ENCODE measurements at places on chromosomes 12 and 14.

DNA sequence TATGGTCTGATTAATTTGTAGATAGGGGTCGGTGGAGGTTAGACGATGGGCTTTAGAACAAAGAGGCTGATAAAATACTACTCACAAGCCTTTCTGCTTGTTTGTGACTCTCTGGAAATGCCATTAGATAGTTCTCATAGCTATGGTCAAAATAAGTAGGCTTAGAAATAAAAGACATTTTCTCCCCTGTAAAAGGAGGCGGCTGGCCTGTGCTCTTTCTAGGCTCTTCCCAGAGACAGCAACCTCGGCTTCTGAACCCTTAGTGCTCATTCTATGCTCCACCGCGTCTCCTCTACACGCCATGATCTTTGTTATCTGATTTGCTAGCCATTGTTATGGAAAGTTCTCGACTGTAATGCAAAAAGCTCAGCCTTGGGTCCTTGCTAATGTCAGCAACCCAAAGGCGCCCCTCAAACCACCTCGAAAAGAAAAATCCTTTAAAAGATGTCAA, 64.5 kb downstream of the CRADD start:
- no peak for DNase-seq

DNA sequence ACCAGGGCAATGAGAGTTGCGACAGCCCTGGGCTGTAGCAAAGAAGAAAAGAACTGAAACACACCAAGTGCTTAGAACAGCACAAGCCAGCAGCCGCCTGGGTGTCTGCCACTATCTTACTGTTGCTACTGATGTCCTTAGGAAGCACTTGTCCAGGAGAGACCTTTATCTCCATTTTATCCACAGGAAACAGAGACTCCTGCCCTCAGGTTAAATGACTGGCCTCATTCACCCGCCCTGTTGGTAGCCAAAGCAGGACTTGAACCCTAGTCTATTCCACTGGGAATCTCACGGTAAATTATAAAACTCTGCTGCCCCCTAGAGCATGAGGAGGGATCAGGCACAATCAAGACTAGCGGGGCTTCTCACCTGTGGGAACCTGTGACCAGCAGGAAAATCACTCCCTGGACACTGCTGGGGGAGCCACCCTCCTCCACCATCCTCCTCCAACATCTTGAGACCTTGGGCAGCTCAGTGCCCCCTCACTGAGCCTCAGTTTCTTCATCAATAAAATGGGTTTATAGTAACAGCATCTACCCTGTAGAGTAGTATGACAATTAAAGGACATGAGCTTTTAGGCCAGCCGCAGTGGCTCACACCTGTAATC, 20.5 kb upstream of the TESC start:
- no peak for DNase-seq

DNA sequence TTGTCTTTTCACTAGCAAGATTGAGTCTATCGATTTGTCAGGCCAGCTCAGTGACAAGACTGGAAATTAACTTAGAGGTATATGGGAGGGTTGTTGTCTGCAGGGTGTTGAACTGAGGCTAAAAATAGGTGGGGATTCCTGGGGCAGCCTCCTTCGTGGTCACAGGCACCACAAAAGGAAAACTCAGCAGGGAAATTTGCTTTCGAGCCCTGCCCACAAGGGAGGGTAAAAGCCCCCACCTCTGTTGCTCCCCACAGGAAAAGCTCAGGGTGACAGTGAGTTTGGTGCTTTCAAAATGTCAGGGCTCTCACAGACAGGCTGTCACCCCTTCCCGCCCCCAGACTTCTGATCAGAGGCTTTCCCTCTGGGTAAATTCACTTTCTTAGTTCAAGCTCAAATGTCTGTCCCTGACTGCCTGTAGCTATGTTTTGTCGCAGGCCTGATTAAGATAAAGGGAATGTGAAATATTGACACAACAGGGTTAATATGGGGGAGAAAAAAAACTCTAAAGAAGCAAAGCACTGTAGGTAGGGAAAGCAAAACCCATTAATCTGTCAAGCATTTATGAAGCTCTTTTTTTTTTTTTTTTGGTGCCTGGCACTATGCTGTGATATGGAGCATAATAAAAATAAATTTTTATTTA, 11.7 kb upstream of the NFKBIA start:
- no peak for DNase-seq

- DNase-seq = no peak
Measured at GRCh38 chr14:71918955-71919354, 13.3 kb upstream of the RGS6 start.

DNA sequence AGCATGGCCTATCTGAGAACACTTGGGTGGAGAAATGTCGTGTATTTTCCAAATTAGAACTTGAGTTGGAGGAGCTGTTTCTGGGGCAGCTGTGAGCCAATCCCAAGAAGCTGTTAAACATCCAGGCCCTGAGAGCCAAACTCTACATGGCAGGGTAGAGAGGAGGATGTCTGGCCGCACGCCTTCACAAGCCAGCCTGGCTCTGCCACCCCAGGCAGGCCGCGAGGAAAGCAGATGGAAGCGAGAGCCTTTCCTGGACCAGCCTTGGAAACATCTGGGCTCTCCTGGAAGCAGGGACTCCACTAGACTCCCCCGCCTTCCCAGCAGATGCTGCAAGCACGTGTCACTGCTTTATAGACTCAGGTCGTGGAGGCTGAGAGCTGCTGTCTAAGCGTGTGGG, 312.8 kb upstream of the FKBP4 start:
- DNase-seq = no peak

DNA sequence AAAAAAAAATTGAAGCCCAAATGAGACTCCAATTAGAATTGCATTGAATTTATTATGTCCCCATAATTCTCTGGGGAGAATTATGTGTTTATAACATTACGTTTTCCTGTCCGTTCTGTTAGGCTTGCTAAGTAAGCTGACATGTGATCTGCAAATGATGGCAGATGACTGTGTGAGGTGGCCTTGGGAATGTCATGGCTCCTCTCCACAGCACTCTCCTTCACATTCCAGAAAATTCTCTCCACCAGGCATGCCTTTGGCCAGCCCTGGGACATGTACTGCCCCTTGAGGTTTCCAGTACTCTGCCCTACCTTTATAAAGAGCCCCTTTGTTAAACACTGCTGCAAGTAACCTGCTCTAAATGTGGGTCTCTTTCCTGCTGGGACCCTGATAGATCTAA, 28.3 kb upstream of the INF2 start:
- no peak for DNase-seq

- DNase-seq = no peak
Measured at GRCh38 chr14:38789805-38790204, 313.2 kb downstream of the SEC23A start.

DNA sequence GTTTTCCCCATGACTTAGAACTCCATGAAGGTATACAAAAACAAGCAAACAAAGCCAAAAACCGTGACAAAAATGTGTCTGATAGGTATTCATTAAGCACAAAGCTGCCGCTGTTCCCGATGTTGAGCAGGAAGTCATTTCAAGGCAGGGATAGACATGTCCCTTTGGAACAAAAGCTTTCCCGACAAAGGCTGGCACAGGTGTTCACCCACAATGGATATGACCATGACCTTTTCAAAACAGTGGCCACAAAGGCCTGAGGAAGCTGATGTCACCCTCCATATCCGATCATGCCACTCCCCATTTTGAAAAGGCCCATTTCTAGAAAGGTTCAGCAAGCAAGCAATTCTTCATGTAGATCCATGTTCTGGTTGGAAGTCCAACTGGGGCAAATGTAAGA, 279.1 kb downstream of the BTG1 start:
- DNase-seq = no peak

DNA sequence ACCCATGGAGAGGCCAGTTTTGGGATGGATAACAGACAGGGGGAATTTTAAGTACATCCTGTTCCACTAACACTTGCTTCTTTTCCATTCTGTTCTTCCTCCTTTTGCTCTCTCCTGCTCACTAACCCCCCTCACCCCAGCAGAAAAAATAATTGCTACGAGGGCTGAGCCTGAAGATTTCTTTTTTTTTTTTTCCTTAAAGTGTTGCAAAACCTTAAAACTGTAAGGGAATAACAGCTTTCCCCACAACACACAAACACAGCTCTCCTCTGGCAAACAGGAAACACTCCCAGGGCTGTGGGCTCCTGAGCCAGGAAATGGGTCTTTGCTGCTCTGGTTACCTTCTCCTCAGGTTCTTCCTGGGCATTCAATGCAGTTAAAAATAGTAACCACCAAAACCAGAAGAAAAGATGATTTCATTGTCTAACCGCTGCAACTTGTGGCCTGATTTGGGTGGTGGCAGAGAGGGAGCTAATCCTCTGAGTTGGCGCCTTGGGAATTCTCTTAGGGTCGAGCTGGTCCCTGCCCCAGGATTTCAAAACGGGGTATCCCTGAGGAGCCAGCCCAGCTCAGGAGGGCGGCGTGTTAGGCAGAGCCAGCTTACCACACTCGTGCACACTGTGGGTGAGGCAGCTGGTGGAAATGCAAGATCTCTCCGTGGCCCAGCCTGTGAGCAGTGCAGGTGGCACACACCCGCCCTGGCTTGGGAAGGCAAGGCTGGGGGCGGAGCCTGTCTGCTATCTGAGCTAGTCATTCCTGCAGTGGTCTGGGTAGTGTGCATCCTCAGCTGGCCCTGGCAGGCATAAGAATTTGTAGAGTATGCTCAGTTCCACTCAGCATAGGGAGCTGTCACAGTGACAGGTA, 17.1 kb upstream of the EMP1 start:
- no peak for DNase-seq

DNA sequence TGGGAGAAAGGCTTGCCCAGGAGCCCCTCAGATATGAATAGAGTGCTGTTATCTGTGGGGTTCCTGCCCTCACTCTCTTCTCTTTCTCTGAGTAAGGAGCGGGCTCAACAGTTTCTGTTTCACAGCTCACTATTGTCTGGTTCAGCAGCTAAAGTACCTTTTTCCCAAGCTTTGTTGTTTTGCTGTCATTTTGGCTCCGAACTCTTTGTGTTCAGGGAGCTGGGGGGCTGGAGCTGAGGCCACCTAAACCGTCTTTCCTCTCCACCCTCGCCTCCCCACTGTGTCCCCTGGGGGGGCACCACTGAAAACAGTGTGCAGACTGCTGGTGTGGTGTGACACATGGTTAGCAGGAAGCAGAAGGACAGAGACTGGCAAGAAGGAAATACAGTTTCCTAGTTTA, 51.4 kb downstream of the FBXW8 start:
- DNase-seq = no peak

GRCh38 chr12:38695057-38695456, 210.3 kb downstream of the CPNE8 start:
- no peak for DNase-seq

DNA sequence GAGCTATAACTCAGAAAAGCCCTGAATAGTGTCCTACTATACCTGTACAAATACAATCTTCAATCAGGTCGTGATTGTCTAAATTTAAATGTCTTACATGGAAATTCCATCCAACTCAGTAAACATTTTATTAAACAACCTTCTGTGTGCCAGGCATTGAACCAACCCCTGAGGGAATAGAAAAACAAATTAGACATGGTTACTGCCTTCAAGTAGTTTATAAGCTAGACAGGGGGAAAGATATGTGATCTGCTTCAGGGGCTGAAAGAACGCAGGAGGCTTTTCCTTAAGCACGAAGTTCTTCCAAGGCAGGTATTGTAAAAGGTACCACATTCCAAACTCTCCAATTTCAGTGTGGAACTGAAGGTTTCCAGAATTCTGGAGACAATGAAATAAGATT, 39.7 kb upstream of the STAB2 start:
- DNase-seq = no peak

- DNase-seq = no peak
Measured at GRCh38 chr14:60649875-60650372, 647 bp upstream of the SIX1 start.

GRCh38 chr14:69059658-69060623, 80.8 kb upstream of the ACTN1 start:
- no peak for DNase-seq

DNA sequence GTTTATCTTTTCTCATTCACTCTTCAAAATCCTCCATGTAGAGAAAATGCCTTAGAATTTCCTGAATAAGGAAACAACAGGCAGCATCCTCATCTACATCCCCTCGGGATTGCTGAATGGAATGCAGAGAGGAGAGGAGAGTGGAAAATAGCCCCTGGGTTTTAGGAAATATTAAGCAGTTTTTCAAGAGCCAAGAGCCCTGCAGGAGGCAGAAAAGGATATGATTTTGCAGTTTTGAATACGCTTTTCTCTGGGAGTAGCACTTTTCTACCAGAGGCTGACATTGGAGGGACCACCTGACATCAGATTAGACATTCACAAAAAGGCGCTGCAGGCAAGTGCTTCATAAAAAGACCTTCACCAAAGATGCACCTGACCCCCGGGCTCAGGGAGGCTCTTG, 362.2 kb upstream of the SFSWAP start:
- DNase-seq = no peak

DNA sequence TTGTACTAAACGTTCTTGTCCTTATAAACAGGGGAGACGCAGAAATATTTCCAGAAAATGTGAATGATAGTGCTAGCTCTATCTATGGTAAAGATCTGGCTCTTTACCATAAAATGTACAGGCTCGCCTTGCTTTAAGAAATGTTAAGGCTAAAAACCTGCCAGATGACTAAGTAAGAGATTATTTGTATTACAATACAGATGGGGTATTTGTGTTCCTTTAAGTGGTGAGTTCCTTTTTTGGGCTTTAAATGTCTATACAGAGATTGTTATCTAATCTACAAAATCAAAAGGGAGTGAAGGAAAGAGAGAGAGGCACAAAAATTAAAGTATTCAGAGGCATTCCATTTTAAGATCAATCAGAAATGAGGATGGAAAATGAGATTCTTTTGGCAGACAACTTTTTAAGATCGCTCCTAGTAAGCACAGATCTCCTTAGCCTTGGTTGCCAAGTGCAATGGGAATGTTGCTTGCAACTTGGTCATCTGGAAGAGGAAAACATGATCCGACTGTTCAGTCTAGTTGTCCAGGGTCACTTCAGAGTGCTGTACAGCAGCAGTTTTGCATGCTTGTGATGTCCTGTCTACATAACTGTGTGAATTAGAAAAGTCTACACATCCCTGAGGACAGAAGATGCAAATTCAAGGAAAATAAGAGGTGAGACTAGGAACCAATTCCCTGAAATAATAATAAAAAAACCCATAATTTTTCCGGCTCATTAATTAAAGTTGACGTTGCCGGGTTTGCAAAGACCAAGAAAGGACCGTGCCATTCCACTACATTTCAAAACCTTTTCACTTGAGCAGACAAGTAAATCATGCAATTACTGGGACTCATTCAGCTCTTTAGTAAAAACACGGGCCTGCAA, 380.8 kb downstream of the EGLN3 start:
- no peak for DNase-seq

- no peak for DNase-seq
Measured at GRCh38 chr14:93785423-93785822, 2.9 kb downstream of the PRIMA1 start.
